ENCODE measurements at places on chromosomes 4 and X.

DNA sequence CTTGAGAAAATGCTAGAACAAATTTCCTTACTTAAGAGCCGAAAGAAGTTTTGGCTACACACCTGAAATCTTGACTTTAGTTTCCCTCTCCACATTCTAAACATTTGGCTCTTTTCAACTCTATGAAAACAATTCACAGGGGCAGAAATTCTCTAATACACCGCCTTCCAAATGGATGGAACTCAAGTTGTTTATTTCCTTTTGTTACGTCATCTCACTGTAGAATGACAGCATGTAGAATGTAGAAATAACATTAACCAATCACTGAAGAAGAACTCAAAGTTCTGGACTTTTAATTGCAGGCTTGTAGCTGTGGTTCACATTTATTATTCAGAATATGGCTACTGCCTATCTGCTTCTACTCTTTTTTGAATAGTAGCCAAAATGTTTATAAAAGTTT lies 1.9 kb downstream of the DMP1 start:
- DNase-seq: no peak

DNA sequence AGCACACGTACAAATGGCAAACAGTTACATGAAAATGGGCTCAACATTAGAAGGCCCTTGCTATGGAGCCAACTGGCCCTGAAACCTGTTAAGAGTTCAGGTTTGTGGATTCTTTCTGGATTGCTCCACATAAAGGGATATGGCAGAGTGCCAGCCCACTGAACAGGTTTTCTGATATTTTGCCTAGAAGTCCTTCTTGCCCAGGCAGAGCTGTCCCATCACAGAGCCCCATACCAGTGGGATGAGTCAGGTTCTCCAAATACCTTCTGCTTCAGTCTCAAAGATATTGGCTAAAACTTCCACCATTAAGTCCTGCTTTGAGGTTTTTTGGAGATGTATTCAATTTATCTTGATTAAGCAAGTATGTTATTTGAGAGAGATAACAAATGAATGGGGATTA lies 146.8 kb upstream of the IL1RAPL2 start:
- DNase-seq: no peak

- no peak for DNase-seq
Observed at GRCh38 chrX:28278251-28278650, 297.0 kb upstream of the DCAF8L1 start.

- peak; percentile 34 for DNase-seq
Observed at GRCh38 chrX:140503714-140504351, 1.0 kb downstream of the SOX3 start.

DNA sequence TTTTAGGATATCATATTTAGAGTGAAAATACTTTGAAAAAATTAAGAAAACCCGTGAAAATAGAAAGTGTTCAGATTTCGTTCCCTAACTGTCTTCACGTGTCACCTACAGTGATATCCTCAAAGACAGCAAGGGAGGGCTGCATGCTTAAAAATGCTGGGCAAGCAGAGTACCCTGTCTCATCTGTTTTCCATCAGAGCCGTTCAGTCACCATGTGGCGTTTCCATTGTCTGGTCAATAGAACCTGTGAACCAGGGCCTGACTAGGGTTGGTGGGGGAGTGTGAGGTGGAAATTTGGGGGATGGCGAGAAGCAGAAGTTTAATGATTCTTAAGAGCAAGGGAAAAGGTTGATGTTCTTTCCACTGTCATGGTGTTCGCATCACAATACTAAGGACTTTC lies 173.9 kb downstream of the BMPR1B start:
- DNase-seq: no peak

DNA sequence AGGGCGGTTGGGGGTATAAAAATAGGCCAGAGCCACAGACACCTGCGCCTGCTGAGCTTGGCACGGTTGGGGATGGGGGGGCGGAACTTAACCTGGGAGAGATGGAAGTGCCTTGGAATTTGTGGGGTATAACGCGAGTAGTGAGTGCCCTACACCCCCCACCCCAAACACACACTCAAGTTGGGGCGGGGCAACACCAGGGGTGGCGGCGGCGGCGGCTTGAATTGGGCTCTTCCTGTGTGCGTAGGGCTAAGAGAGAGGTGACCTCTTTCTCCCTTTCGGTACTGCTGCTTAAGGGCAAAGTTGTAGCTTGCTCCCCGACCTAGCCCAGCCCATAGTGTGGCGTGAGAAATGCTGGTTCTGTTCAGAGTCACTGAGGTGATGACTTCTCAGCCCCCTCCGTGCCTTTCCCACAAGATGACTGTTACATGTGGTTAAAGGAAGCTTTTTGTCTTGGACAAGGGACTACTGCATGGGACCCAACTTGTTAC lies 839 bp downstream of the STK26 start:
- no peak for DNase-seq

Measured in NCI-H748 treated with DMSO at 0.1 percent for 48 hours (cell line).